ENCODE measurements at places on chromosomes 16 and 17.

DNA sequence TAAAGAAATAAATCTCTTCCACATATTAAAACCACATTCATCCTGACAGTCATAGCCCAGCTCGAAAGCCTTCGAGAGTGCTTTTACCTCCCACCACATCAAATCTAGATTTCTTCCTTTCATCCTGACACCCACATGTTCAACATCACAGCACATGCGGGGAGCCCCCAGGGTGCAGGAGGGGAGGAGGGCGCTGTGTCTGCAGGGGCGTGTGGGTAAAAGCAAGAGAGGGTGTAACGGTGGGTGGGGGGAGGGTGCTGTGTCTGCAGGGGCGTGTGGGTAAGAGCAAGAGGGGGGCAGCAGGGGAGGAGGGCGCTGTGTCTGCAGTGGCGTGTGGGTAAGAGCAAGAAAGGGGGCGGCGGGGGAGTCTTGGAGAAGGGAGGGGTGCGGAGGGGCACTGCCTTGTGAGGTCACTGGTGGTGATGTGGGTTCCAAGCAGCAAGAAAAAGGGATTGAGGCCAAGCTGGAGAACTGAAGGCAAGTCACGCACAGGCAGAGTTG lies 34.7 kb downstream of the ADCY9 start:
- DNase-seq: peak; percentile 24

GRCh38 chr16:30741461-30741914 lies 6.7 kb upstream of the PHKG2 start:
- no peak for DNase-seq

DNA sequence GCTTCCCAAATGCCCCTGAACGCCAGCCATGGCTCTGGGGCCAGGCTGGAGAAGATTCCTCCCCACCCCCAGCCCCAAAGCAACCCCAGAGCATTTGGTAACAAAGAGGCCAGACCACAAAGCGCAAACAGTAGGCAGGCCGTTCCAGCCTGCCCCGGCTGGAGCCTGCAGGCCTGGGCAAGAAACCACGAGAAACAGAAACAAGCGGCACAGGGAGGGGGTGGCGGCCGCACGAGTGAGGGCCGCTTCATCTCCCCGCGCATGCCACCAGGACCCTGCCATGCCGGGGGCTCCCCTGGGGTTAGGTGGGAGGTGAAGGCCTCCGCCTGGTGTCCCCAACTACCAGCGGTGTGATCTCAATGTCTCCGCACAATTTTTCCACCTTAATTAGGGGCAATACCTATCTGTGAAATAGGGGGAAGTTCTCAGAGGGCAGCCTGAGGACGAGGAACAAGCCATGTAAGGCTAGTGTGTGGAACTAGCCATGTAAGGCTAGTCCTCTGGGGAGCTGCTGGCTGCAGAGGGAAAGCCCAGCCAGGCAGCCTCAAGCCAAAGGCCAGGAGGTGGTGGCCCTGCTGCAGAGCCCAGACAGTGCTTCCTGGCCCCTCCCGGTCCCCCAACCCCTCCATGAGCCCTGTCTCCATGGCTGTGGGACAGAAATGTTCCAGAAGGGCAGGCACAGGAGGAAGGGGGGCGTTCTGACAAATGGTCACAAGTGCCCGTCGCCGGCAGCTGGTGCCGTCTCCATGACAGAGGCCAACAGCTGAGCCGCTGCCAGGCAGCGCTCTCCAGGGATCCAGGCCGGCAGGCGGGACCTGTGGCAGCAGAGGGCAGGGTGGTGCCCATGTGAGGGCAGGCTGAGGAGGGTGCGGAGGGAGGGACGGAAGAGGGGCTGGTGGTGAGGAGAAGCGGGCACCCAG lies 14.5 kb upstream of the MTSS2 start:
- DNase-seq: no peak

- DNase-seq: no peak
These were observed 9.6 kb downstream of the ABHD15 start for GRCh38 chr17:29557085-29557738.

DNA sequence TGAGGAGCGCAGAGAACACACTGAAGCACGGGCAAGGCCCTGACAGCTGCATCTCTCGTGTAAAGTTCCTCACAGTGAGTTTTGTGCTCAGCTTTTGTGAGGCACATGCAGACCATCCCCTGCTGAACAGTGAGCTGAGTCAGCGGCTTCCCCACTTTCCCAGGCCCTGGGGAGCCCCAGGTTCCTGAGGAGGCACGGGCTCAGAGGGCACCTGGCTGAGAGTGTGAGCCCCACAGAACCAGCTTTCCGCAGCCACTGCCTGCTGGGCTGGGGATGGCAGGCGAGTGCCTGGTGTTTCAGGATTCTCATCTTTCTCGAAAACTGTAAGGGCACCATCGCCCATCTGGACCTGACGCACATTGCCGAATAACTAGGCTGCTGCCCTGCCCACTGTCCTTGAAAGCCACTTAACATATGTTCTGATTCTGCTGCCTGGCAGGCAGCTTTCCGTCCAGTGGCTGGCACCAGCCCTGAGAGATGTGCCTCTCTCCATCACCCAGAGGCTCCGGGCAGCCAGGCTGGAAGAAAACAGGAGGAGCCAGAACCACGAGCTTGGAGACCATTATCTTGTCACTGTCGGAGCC lies 266.7 kb upstream of the FOXF1 start:
- no peak for DNase-seq

GRCh38 chr16:4026854-4027253 lies 89.4 kb downstream of the ADCY9 start:
- no peak for DNase-seq

GRCh38 chr16:69469807-69470561 lies 45.6 kb downstream of the CYB5B start:
- DNase-seq: no peak

- DNase-seq: no peak
These were observed 11.2 kb downstream of the PAM16 start for GRCh38 chr16:4339909-4340308.

DNA sequence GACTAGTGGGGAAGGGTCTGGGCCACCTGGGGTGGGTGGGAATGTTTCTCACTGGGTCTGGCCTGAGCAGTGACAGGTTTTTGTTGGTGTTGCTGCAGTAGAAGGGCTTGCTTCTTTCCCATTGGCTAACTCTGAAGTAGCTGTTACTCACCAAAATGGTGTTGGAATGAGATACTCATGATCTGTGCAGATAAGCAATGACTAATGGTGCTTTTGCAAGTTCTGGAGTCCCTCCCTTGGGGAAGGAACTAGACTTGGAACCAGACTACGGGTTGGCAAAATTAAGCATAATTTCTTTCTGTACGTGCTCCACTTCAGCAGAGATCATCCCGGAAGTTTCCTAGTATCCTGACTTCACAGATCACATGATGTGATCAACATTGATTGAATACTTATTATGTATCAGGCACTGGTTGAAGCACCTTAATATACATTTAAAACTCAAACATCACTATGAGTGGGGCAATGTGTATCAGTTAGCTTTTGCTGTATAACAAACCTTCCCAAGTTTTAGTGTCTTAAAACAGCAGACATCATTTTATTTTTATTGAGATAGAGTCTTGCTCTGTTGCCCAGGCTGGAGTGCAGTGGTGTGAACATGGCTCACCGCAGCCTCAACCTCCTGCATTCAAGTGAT lies 30.1 kb downstream of the CHP2 start:
- DNase-seq: no peak

DNA sequence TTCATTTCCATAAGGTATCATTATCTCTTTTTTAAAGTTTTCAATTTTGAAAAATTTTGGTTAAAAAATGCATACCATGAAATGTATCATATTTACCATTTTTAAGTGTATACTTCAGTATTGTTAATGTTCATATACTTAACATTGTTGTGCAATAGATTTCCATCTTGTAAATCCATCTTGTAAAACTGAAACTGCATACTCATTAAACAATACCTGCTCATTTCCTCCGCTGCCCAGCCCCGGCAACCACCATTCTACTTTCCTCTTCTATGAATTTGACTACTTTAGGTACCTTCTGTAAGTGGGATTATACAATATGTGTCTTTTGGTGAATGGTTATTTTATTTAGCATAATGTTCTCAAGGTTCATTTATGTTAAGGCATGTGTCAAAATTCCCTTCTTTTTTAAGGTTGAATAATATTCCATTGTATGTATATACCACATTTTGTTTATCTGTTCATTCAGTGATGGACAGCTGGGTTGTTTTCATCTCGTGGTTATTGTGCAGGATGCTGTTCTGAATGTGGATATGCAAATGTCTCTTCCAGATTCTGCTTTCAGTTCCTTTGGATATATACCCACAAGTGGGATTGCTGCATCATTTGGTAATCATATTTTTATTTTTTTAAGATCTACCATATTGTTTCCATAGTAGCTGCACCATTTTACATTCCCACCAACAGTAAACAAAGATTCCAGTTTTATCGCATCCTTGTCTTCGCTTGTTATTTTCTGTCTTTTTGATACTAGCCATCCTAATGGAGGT lies 6.7 kb downstream of the CCL2 start:
- DNase-seq: no peak

DNA sequence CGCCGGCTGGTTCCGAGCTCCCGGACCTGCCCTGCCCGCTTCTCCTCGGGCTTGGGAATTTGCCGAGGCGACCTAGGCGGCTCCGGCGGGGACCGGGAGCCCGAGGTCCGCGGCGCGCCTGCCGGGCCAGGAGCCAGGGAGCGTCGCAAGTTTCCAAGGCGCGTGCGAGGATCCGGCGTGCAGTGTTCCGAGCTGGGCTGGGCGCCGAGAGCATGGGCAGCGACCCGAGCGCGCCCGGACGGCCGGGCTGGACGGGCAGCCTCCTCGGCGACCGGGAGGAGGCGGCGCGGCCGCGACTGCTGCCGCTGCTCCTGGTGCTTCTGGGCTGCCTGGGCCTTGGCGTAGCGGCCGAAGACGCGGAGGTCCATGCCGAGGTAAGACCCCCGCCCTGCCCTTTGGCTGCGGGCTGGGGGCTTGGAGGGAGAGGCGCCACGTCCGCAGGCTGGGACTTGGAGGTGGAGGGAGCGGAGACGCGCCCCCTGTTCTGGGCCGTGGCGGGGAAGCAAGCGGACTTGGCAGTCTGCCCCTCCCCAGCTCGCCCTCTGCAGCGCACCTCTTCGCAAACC lies 668 bp downstream of the MMP15 start:
- no peak for DNase-seq

- no peak for DNase-seq
These were observed 3.4 kb upstream of the KRTAP2-4 start for GRCh38 chr17:41069031-41069430.

- DNase-seq: no peak
These were observed 616 bp downstream of the ACTG1 start for GRCh38 chr17:81511804-81512561.

DNA sequence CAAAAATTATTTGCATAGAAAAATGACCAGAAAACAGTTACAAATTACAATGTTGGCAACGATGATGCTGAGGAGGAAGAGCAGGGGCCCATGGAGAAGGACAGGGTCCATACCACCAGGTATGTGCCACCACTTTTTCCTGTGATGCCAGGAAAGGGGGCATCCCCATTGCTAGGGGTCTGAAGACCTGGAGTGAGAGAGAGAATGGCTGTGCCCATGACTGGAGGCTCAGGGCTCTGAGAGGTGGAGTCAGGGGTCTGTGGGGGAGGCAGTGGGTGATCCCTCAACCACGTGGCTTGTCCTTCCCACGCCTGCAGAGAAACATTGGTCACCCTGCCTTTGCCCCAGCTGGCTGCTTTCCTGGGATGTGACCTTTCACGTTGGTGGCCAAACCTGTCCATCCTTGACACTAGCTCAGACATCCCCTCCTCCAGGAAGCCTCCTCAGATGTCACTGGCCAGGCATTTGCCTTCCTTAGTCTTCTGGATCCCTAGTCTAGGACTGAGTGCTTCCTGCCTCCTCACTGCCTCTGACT lies 51.4 kb downstream of the SOCS1 start:
- no peak for DNase-seq

DNA sequence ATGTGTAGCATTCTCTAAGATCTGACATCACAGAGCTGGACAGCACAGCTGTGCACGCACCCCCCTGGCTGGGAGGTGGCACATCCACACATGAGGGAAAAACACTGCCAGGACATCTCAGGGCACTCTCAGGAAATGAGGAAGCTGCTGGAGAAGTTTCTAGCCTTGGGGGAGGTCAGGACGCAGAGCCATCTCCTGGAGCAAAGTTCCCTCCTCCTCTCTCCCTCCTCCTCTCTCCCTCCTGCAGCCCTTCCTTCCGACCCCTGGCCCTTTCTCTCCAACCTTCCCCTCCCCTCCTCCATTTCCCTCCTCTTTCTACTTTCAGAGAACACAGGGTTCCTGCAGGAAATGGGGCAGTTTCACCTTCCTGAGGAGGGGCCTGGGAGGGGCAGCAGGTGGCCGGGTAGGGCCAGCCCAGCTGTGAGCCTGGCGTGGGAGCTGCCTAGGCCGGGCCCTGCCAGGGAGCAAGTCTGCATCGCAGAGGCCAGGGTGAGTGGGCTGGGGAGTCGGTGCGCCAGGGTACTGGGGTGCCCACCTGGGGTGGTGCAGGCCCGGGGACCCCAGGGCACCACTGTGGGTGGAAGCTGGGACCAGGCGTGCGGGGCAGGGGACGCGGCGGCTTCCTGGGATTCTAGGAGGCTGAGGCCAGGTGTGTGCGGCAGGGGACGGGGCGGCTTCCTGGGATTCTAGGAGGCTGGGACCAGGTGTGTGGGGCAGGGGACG lies at the start of gene DPEP1:
DPEP1 (plus strand) TSS at position 412 of the 723 bp plus-strand sequence. CDS start 16,769 bp downstream, outside the sequence.
- no peak for DNase-seq

DNA sequence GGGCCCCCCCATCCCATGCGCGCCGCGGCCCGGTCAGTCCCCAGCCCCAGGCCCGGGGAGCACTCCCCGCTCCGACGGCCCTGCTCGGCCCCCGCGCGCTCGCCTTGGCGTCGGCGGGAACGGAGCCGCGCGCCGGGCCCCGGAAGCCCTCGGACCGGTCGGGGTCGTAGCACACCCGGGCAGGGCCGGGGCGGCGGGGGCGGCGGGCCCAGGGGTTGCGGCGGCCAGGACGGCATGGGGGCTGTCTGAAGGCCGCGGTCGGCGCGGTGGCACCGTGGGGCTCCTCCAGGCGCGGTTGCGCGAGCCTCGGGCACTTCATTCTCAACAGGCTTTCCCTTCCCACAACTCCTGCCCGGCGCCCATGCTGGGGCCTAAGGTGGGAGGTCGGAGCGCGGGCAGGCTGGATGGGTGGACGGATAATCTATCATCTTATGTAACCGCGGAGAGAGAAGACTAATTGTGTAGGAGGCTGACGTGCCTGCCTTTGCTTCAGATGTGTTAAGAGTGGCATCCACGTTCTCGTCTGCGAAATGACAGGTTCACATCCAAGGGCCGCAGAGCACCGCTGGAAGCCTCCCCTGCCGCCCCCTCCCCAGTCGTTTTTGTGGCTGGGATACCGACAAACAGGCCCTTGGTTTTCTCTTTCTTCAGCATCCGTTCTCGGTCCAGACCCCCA lies 708 bp downstream of the BAIAP2 start:
- no peak for DNase-seq

GRCh38 chr17:70544317-70544716 lies 375.0 kb downstream of the KCNJ2 start:
- DNase-seq: no peak

GRCh38 chr17:19873346-19873745 lies 5.6 kb upstream of the ULK2 start:
- no peak for DNase-seq

DNA sequence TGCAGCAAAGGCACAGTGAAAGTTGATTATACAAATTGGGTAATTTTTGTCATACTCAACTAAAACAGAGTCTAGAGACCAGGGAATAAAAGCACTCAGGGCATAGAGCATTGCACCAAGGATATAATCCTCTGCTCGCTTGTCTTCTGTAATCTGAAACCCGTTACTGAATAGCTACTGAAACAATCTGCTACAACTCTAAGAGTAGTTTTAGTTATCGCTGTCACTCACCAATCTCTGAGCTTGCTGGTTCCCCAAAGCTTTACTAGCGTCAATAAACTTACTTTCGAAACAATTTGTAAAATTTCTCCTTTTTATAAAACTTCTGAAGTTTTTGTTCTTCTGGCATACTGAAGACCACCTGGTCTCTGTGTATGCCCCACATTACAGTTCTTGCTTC lies 22.9 kb upstream of the SLC35G3 start:
- no peak for DNase-seq

GRCh38 chr16:5428932-5429331 lies 331.3 kb upstream of the EEF2KMT start:
- no peak for DNase-seq
